Effector memory CD8-positive, alpha-beta T cell (primary cell): ENCODE measurements at places on chromosomes 12 and 14.

DNA sequence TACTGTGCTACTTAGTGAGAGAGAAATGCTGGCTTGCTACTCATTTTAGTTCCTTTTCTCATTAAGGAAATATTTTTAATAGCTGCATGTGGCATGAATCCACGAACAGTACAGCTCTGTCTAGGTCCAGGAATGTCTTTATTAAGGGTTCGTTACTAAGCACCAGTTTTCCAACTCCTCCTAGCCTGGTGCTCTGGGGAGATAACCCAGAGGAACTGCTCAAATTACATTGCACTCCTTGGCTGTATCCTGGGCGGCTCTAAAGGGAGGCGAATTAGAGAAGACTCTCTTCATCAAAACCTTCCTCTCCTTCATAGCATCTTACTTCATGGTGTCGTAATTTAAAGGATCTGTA is 101.3 kb downstream of the PPM1A start:
- no peak for DNase-seq
- H3K27ac ChIP-seq, result no peak overlapping the region
- peaks cover 14% of the 10 kb centered on the region for H3K27me3 ChIP-seq
- no peak overlapping the region for H3K4me3 ChIP-seq

DNA sequence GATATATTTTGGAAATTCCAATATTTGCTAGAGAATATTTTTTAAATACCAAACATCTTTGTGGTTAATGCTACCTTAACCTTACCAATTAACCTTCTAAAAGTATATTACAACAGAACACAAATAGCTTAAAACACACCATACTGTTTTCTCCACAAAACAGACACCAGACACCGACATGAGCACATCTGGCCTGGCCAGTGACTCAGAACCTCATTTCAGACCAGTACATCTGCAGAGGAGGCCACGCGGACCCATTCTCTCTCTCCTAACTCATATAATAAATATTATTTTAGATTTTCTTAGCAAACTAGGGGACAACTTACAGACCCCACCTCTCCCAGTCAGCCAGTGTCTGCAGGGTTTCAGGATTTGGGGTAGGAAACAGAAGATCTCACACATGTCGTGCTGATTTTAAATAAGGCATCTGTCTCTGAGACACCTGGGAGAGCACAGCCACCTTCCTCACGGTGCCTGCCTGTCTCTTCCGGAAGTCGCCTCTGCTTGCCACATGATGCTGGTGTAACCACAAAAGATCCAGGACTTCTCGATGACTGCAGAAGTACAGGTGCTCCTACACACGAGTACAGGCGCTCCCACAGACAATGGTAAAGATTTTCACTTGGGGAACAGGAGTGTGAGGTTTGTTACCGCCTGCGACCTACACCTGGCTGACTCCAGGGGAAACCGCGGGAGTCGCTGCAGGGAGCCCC is 9.7 kb upstream of the ANKLE2 start:
- no peak overlapping the region for H3K27ac ChIP-seq
- DNase-seq, result no peak
- H3K27me3 ChIP-seq, result no peaks in the 10 kb centered on the region

- DNase-seq, result no peak
- no peaks in the 10 kb centered on the region for H3K4me1 ChIP-seq
- no peak overlapping the region for H3K27ac ChIP-seq
- H3K27me3 ChIP-seq, result no peaks in the 10 kb centered on the region
- H3K36me3 ChIP-seq, result no peaks in the 10 kb centered on the region
Observed at GRCh38 chr12:13587721-13588390, 391.3 kb downstream of the EMP1 start.

- DNase-seq, result no peak
- H3K27me3 ChIP-seq, result peaks cover 68% of the 10 kb centered on the region
- H3K4me3 ChIP-seq, result no peak overlapping the region
- H3K27ac ChIP-seq, result no peak overlapping the region
- H3K36me3 ChIP-seq, result no peaks in the 10 kb centered on the region
Observed at GRCh38 chr14:94203473-94204210, 29.5 kb downstream of the PPP4R4 start.

- H3K27me3 ChIP-seq, result no peaks in the 10 kb centered on the region
- H3K27ac ChIP-seq, result no peak overlapping the region
- no peaks in the 10 kb centered on the region for H3K36me3 ChIP-seq
- H3K4me3 ChIP-seq, result no peak overlapping the region
Observed at GRCh38 chr12:34391771-34392581, 369.7 kb downstream of the ALG10 start.
